Activated T-helper 1 cell treated with anti-CD3 and anti-CD28 coated beads, Interleukin-2, amount 50 U/mL, for 16 hours (primary cell): ENCODE measurements at places on chromosomes 6 and 20.

DNA sequence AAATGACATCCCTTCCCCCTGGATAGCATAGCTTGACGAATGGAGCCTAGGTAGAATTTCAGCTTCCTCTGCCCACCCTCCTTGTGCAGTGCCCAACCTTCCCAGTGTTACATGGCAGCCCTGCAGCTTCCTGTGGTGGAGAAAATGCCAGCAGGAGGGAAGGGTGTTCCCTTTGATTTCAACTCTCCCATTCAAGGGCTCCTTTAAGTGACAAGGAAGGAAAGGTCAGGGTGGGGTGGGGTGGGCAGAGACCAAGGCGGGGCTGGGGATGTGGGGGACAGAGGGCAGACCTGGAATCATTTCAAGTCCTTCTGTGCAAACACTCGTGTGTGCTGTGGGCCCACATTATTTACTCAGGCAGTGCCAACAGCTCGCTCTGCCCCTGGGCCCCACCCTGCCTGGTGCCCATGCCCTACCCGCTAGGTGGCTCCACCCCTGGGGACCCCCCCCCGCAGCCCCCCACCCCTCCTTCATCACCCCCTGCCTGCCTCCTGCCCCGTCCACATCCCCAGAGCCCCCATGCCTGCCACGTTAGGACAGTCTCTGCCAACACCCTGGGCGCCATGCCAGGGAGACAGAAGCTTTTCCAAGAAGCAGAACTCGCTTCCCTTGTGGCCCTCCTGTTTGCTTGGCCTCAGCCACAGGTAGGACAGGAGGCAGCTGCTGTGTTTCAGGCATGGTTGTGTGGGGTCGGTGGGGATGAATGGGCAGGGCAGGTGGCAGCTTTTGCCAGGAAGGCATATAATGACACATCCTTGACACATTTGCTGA, 9.4 kb downstream of the SPDEF start:
- DNase-seq: no peak

DNA sequence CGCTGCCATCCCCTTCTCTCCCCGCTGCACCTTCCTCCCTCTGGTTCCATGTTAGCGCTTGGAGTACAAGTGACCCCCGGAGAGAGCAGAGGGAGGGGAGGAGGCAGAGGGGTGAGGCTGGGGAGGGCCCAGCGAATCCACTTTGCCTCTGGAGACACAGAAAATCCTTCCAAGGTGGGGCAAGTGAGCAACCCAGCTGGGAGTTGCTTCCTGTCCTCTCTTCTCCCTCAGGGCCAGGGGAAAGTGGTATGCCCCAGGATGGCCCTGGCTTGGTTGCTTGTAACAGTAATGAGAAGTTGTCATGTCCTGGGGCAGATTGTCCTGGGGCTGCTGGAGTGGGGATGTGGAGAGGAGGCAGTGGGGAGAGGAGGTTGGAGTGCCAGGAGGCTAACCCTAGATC, 691 bp upstream of the ANGPT4 start:
- no peak for DNase-seq

DNA sequence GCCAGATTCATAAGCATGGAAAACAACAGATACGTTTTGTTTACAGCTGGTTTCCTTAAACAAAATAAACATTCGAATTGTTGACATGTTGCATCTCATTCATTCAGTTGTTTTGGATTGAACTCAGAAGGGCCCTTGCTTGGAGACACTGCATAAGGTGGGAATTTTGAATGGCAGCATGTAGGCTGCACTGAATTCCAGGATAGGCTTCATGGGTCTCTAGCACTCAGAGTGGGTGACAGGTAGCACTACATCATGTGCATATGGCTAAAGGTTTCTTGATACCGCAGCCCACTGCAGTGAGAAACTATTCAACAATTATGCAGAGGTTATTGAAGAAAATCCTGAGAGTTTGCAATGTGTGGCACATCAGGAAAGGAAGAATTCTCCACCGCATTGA, 1.6 kb downstream of the BEND6 start:
- DNase-seq: no peak

GRCh38 chr20:1995531-1996310, 1.9 kb upstream of the PDYN start:
- no peak for DNase-seq

GRCh38 chr6:49515485-49516146, 15.9 kb downstream of the GLYATL3 start:
- DNase-seq: no peak

- no peak for DNase-seq
These were observed 13.2 kb upstream of the EDN1 start for GRCh38 chr6:12276930-12277315.

DNA sequence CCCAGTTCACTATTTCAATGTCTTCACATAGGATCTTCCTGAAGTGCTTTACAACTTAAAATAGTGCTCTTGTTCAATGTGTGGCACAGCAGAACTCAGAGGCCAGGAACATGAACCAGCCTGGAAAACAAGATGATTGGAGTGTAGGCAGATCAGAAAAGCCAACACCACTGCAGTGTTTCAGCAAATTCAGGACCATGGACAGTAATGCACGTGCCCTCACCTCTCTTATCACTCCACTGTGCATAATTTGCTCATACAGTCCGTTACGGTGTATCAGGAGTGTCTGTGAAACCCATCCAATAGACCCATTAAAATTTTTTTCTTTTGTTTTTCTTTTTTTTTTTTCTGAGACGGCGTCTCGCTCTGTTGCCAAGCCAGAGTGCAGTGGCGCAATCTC, 27.6 kb upstream of the HACE1 start:
- DNase-seq: no peak

DNA sequence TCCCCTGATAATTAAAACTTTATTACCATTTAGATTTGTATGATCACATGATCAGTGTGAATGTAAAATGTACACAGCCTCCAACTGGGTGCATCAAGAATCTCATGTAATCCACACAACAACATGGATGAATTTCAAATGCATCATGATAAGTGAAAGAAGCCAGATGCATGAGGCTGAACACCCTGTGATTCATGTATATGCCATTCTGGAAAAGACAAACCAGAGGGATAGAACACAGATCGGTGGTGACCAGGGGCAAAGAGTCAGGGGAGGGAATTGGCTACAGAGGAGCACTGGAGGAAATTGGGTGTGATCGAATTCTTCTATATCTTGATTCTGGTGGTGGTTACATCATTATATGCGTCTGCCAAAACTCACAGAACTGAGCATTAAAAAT, 170.7 kb upstream of the SLC24A3 start:
- no peak for DNase-seq

- DNase-seq: no peak
These were observed 132.3 kb upstream of the THEMIS start for GRCh38 chr6:128033156-128033555.

DNA sequence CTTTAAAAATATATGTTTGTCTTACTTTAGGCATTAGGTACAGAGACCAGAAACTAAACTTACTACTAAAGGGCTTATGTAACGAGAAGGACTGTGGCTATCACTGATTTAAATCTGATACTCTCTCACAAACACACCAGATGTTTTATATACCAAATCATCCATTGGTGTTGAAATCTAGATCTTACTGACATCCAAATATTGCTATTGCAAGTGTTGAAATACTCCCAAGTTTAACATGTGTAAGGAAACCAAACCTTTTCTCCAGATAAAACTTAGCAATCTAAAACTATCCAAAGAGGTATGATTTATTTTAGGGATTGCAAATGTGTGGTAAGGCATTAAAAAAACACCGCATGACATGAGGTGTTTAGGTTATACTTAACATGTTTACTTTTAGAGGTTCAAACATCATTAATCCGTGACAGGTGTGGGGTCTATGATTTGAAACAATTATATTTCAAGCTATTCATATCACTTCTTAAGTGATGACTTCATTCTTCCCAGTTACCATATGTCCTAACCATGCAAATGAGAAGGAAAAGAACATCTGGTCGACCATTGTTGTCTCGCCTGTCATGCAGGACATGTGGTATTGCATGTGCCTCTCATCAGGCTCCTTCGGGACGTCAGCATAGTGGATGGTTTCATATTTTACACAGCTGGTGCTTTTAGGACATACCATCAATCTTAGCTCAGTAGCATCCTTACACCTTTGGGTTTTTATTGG, 168.3 kb upstream of the SPACA1 start:
- no peak for DNase-seq

DNA sequence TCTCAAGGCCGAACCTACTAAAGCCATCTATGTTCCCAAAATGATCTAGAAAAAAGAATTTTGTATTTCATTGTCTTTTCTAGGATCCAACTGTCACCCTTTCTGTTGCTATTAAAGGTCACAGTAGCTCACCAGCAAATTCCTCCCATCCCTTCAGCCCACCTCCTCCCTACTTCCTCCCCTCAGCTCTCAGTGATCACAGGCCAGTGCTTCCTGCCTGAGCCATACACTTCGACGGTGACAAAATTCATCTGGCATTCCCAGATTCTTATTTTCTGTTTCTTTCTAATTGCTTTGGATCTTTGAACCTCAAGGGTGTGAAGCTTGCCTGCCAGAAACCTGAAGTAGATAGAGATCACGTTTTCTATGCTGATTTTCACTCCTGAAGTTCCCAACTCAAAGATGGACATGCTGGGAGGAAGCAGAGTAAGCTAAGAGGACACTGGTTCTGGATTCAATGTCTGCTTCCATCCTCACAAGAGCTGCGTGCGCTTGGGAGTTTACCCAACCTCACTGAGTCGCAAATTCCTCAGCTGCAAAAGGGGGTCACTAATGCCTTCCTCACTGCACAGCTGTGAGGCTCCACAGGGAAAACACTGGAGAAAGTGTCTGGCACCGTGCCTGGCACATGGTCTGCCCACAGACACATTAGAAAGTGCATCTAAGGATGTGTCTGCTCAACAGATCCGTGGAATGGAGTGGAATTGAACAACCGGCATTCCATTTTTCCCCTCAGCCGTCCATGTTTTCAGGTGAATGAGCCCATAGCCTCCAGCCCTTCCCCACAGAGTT, 34.5 kb downstream of the MDGA1 start:
- DNase-seq: no peak

- no peak for DNase-seq
These were observed 138.5 kb upstream of the BEND6 start for GRCh38 chr6:56816370-56816769.

- no peak for DNase-seq
These were observed 69.2 kb upstream of the PTGIS start for GRCh38 chr20:49637046-49637637.

DNA sequence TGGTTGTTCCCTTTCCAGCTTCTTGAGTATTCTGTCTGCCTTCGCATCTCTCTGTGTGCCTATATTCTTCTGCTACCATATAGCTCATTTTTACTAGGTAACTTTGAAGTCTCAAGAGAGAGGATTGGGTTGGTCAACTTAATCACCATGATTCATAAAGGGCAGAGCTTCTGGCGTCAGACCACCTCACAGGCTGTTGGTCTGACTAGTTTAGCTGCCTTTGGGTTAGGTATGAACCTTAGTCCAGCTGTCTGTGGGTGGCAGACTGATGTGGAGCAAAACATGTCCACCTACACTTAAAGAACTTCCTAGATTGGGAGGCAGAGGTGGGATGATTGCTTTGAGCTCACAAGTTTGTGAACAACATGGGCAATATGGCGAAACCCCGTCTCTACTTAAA, 192.2 kb upstream of the SGK1 start:
- no peak for DNase-seq

DNA sequence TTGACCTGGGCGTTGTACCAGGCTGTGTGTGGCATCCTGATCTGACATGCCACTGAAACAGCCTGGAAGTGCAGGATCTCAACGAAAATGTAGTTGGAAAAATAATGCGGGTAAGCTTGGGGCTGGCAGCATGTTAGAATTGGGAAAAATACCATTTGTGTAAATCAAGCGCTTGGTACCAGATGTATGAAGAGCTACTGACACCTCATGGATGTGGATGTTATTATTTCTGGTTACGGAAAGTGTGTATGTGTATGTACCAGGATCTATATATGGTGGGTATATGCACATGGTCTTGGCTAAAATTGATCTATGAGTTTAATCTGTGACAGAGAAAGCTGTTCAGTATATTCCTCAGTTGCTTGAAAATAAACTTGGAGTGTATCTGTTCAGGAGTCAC, 22.7 kb downstream of the HIVEP1 start:
- DNase-seq: no peak

DNA sequence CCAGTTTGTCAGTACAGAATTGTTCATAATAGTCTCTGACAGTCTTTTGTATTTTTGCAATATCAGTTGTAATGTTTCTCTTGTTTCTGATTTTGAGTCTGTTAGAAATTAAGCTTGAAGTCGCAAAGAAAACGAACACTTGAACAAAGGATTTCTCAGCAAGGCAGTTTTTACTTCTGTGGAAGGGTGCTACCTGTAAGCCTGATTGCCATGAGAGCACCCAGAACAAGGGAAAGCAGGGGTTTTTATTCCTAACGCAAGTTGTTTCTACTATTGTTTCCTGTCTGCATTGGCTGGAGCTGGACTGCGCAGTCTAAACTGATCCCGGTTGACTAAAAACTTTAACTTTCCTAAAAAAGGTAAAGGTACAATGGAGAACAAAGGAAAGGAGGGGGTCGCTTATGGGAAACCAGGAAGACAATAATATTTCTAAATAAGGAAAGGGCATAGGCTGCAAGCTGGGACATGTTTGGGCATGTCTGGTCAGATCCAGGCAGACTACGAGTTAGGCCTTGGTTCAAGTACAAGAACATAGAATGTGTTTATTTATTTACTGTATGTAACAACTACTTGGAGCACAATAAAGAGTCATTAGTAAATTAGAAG, 28.5 kb downstream of the HLA-B start:
- DNase-seq: no peak

- no peak for DNase-seq
These were observed 11.3 kb upstream of the TFAP2A start for GRCh38 chr6:10425975-10426780.

- DNase-seq: no peak
These were observed 282.6 kb downstream of the BMP7 start for GRCh38 chr20:56983813-56984212.
